SK-N-DZ (cell line): ENCODE measurements at places on chromosomes 1 and 21.

DNA sequence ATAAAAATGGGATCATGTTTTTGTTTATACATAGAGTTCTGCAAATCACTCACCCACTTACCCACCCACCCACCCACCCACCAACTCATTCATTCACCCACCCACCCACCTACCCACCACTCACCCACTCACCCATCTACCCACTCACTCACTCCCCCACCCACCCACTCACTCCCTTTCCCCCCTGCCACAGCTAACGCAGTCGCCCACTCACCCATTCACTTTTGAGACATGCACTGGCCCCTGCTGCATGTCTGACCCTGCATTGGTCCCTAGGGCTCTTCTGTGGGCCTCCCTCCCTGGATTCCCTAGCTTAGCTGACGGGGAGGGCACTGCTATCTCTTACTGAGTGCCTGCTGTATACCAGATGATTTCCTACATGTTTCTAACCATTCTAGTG, 100.4 kb upstream of the CSF3R start:
- no peak for DNase-seq

DNA sequence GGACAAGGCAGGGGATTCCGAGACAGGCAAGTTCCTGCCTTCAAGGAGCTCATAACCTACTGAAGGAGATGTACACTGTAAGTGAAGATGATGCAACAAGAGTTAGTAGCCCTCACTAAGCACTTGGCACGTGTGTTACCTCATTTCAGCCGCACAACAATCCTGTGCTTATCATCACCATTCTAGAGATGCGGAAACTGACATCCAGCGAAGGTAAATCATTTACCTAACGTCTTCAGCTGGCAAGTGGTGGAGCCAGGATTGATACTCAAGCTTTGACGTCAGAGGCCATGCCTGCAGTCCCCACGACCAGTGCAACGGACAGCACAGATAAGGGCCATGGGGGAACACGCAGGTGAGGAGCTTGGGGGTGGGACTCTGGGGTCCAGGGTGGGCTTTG, 2.9 kb upstream of the UBXN10 start:
- DNase-seq = no peak

- no peak for DNase-seq
Observed at GRCh38 chr21:45552696-45553391, 10.6 kb upstream of the SLC19A1 start.

GRCh38 chr1:202416641-202417040, 68.1 kb downstream of the PPP1R12B start:
- no peak for DNase-seq

DNA sequence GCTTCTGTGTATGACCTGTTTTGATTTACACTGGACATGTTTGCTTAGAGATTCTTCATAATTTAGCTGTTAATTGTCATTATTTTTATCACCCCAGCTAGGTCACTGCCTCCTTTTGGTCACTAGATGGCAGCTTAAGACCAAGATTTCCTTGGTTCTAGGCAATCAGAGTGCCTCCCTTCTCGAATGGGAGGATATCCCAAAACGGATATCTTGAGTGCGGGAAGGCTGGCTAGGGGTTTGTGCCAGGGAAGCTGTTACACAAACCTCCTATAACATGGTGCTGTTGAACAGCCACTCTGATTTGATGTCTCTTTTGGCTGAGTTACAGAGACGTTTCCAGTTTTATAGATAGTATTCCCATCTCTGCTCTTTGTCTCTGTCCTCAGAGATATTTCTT, 283.5 kb downstream of the S1PR1 start:
- DNase-seq = peak; percentile 48

DNA sequence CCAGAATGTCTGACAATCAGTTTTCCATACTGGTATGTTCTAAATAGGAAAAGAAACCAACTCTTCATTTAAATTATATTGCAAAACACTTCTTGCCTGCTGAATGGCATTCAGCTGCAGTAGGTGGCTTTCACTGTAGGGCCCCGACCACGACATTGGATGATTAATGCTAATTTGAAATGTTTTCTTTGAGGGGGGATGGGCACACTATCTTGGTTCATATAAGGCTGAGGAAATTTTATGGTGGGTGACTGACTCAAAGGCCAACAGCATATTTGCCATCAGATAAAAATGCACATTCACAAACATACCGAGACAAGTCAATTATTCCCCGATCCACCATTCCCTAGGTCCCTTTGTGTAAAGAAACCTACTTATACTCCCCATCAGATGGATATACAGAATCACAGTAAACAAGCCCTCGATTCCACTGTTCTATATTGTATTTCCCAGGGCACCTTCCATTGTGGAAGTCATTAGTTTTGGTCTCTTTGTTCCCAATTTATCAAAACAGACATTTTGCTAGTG, 464.2 kb upstream of the DAB1 start:
- no peak for DNase-seq

GRCh38 chr1:62218604-62219003, 24.0 kb downstream of the L1TD1 start:
- DNase-seq = no peak

DNA sequence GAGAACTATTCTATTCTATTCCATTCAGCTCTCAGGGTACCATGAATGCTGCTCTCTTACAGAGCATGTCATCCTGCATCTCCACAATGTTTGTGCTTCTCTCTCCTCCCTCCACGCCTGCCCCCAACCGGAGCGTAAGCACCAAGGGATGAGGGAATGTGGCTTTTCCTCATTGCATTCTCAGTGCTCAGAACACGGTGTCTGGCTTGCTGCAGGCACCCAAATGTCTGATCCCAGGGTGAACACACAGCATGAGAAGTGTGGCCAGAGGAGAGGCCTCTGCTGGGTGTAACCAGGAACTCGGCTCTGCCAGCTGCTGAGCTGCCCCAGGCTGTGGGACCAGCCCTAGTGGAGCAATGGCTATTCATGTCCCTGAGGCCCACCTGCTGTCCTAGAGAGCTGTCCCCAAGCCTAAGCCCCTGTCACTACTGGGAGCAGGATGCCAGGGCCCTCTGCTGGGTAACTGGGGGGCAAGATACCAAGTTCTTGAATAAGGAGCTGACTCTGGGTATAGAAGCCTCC, 38.3 kb downstream of the OLFML2B start:
- no peak for DNase-seq

- DNase-seq = no peak
Observed at GRCh38 chr1:10170239-10170574, 40.2 kb upstream of the KIF1B start.
